ENCODE measurements at places on chromosomes 7 and 10. TPM values are rescaled to one million over a fixed set of nuclear protein-coding genes. Genes with fewer than 3 reads are reported as not detected.

Gene MDH2
- 43.3 TPM for total RNA-seq

Gene IFIT2
- 2.7 TPM for total RNA-seq

Gene CDK14
- total RNA-seq, result 13.6 TPM

Gene TUBB8
- not detected for total RNA-seq
